Cerebellum (tissue), 4 donors: ENCODE measurements at places on chromosomes 11 and 22. TPM values are rescaled to one million over a fixed set of nuclear protein-coding genes. Genes with fewer than 3 reads are reported as not detected.

- no peak for DNase-seq
Measured at GRCh38 chr22:49600891-49601431, 226.7 kb downstream of the BRD1 start.

DNA sequence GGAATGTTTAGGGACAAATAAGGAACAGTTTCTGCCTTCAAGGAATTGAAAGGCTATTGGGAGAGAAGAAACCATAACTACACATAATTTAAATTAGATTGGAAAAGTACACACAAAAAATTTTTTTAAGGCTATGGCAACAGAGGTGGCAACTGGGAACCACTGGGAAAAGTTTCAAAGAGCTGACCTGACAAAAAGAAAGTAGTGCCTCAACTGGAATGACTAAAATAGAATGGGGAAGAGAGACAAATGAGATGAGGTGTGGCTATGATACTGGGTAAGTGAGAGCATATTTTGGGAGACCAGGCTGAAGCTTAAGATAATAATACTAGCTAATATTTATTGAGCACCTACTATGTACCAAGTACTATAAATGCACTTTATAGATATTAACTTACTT lies 2.9 kb upstream of the AKIP1 start:
- no peak for DNase-seq

Gene TPBGL
- total RNA-seq, result 0.09 TPM

Gene CCDC87
- total RNA-seq, result 0.82 TPM

Gene PLEKHB1
- 7.4 TPM for total RNA-seq
